CD4-positive, alpha-beta T cell treated with Interleukin-1 beta for 1 hour (primary cell): ENCODE measurements at places on chromosomes 13 and 19.

DNA sequence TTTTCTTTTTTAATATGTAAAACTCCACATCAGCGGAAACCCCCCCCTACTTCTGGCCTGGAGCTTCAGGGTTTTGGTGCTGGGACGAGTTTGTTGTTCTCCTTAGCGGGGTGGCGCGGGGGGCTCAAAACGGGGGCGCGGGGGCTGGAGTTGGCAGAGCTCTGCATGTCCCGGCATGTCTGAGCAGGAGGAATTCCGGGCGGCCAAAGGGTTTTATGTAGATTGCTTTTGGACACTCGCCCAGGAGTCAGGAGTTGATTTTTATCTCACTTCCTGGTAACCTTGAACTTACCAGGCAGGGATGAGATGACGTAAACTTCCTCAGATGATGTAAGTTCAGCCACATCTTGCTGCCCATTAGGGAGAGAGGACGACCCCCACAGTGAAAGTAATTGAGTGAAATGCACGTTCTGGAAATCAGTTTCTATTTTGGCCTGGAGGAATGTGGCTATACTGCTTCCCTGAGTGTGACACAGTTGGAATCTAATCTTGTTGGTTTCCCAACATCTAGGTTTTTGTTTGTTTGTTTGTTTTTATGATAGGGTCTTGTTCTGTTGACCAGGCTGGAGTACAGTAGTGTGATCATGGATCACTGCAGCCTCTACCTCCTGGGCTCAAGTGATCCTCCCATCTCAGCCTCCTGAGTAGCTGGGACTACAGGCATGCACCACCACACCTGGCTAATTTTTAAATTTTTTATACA, 21.0 kb upstream of the GDF15 start:
- DNase-seq = no peak

DNA sequence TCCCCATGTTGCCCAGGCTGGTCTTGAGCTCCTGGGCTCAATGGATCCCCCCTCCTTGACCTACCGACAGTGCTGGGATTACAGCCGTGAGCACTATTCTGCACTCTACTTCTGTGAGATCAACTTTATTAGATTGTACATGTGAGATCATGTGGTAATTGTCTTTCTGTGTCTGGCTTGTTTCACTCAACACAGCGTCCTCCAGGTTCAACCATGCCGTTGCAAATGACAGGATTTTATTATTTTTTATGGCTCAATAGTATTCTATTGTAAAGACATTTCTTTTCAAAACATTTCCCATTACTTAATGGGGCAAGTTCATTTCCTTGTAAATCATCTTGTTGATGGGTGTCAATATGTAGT, 1.5 kb upstream of the OBI1 start:
- DNase-seq = no peak

- no peak for DNase-seq
Observed at GRCh38 chr19:41911889-41912731, 16.1 kb downstream of the ERFL start.

DNA sequence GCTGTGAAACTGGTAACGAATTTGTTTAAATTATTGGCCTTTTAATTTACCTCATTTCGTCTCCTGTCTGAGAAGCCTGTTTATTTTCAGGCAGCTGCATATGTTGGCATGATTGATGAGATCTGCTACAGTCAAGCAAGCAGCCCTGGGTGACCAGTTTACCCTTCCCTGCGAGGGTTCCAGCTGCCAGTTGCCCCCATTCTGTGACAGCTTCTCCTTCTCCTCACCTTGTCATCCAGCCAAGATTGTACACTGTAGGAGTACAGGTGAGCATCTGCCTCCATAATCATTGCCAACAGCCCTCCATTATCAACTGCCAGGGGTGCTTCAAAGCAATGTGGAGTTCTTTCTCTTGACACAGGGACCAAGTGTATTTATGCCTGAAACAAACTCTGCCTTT, 1979.9 kb upstream of the PRR20A start:
- DNase-seq = no peak

GRCh38 chr19:47176627-47177090, 46.0 kb downstream of the SAE1 start:
- DNase-seq = peak; percentile 57

- DNase-seq = no peak
Observed at GRCh38 chr13:30481241-30481760, 15.6 kb upstream of the HMGB1 start.

- DNase-seq = no peak
Observed at GRCh38 chr13:35057858-35058257, 115.8 kb downstream of the NBEA start.

DNA sequence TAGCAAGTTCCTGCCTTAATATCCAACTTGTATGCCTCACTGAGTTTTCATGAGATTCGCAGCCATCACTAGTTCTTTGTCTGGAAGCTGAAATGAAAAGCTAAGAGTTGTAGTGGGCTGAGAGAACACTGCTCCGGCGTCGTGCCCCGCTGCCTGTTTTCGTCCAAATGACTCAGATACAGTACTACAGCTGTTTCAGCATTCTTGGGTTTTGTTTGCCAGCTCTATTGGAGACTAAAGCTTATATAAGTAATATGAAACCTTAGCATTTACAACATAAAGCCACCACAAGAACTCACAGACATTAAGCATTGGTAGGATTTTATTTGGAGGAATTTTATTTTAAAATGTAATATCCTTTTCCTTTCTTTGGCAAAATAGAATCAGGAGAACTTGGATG, 299.7 kb downstream of the DLEU7 start:
- DNase-seq = no peak

DNA sequence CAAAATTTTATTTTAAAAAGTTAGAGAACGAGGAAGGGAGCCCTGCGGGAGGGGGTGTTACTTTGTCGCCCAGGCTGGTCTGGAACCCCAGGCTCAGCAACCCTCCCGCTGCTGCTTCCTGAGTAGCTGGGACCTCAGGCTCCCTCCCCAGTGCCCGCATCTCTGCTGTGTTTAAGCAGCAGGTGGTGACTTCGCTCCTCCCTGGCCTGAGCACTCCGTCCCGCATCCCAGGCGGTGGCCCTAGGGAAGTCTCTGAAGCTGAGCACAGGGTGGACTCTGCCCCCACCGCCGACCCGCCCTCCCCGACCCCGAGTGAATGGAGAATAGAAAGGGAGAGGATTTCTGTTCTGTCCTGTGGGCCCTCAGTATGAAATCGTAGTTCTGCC, 30.5 kb downstream of the ZNF701 start:
- DNase-seq = no peak

DNA sequence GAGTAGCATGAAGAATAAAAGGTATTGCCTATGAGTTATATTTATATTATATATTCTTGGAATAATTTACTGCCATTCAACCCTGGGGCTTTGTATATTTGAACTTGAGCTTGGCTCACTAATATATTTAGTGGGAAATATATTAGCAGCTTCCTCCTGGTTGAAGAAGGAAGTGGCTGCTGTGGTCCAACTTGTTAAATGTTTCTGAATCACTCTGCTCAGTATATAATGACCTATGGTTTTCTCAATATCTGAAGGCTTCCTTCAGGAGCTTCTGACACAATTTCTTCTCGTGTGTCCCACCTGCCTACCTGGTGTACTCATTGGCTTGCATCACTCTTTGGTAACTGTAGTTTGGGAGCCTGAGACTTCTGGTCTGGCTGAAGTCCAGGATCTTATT, 646.4 kb downstream of the TBC1D4 start:
- no peak for DNase-seq

GRCh38 chr13:45899406-45899805, 47.9 kb upstream of the SIAH3 start:
- no peak for DNase-seq

DNA sequence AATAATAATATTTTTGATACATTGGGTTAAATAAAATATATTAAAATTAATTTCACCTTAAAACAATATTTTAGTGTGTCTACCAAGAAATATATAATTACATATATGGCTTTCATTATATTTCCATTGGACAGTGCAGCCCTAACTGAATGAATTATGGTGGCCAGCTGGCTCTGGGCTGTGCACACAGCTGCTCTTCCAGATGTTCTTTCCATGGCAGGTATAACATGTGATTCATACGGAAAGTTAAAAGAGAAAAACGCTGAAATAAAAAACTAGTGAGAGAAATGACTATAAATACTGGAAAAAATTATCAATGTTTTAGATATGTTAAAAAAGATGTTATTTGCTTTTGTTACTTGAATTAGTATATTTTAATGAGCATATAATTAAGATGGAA, 216.3 kb downstream of the RGCC start:
- DNase-seq = no peak

DNA sequence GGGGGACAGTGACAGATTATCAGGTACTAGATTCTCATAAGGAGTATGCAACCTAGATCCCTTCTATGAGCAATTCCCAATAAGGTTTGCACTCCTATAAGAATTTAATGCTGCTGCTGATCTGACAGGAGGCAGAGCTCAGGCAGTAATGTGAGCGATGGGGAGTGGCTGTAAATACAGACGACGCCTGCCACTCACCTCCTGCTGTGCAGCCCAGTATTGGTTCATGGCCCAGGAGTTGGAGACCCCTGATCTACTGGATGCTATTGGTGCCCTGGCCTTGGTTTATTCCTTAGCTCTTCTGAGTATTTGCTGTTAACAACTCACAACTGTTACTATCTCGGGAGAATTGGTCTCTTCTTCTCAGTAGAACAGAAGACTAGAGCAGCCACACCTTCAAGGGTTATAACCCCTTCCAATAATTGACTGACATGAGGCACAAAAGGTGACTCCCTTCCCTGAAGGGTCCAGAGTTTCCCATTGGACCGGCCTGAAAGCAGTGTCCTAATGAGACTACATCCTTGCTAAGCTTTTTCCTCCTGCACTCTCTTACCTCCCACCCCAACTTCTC, 35.0 kb upstream of the RBM26 start:
- DNase-seq = no peak
